Activated naive CD8-positive, alpha-beta T cell treated with anti-CD3 and anti-CD28 coated beads for 36 hours (primary cell): ENCODE measurements at places on chromosomes 5 and 9. TPM values are rescaled to one million over a fixed set of nuclear protein-coding genes. Genes with fewer than 3 reads are reported as not detected.

DNA sequence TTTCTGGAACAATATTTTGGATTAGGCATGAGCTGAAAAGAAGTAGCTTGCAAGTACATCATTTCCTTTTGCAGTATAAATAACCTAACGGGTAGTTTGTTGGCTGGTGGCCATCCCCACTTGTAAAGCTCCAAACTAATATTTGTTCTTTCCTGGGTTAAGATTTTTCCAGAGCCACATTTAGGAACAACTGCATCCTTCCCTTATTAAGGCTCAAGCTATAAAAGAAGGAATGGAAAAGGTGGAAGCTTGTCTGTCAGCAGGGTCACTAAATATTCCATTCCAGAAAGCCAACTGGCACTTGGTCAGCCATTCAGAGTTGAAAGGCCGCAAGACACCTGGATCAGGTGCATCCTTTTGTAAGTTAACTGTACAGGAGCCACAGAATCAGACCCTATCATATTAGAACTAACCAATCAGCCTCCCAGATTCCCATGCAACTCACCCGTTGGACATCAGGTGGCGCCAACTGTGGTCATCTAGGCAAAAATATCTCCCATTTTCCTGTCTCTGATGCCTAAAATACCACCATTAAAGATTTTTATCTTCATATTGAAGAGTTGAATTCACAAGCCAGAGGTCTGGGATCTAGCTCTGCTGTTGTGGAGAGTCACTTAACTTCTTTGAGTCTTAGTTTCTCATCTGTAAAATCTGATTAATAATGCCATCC lies 82.9 kb downstream of the PTCD2 start:
- DNase-seq, result no peak

DNA sequence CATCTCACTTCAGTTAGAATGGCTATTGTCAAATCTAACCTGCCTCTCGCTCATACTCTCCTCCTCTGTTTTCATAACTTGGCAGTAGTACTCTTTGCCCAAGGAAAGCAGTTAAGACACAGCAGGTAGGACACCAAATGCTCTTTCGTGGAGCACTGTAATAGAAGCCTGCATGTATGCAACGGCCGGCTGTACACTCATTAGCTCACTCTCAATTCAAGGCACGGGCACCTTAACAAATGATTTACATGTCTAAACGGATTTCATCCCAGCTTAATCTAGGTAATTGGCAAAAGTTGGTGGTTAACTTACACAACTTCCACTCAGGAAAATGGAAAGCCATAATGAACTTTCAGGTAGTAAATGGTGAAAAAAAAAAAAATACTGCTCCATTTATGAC lies 14.9 kb downstream of the DEPDC1B start:
- no peak for DNase-seq

- no peak for DNase-seq
These were observed 62.1 kb downstream of the SEMA5A start for GRCh38 chr5:9483779-9484178.

DNA sequence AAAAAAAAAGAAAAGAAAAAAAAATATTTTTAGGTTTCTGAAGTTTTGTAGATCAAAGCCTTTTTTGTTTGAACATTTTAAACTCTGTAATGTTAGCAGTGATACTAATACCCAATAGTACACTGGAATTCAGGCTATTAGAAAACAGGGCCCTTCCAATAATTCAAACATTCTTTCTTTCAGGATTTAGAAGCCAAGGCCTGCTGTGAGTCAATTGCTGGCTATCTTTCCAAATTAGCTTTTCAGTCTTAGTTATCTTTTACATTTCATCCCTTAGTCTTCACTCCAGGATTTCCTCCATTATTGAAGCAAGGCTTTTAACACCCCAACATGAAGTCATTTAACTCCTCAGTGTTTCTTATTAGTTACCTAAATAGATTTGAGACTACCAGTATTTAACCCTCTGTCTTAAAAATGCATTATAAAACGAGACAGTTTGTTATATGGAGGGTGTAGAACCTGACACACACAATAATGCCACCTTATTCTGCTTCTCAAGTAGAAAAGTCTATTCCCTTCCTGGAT lies 951.9 kb upstream of the DMAC1 start:
- DNase-seq, result no peak

DNA sequence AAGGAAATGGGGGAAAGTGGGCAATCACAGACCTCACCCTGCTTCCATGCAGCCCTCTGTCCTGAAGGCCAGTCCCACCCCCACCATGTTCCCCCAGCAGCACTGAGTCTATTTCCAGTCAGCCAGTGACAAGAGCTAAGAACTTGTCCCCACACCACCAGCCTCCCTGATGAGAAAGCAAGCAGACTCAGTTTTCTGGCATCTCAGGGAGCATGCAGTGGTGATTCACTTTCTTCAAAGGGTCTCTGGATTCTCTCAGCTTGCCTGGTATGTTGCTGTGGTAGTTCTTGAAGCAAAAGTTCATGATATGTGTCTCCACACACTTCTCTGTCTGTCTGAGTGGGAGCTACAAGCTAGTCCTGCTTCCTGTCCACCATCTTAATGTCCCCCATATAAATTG lies 799.9 kb upstream of the TYRP1 start:
- DNase-seq, result no peak

The PITX1 gene
- total RNA-seq, result not detected

GRCh38 chr5:146440870-146441495 lies 6.2 kb upstream of the TCERG1 start:
- no peak for DNase-seq

DNA sequence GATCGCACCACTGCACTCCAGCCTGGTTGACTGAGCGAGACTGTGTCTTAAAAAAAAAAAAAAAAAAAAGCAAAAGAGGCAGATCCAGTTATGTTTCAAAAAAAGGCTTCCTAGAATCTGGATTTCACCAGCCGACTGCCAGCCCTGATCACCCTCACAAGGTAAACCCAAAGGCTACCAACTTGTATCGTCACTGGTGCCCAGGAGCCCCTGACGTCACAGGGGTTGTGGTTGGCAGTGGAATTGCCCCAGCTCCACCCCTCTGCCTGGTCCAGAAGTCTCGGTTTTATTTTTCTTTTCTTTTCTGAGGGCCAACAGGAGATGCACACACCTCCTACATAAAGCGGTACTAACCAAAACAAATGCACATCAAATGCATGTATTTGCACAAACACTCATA lies 6.0 kb upstream of the LMX1B start:
- no peak for DNase-seq

- no peak for DNase-seq
These were observed 32.4 kb downstream of the RAB24 start for GRCh38 chr5:177271113-177271512.

DNA sequence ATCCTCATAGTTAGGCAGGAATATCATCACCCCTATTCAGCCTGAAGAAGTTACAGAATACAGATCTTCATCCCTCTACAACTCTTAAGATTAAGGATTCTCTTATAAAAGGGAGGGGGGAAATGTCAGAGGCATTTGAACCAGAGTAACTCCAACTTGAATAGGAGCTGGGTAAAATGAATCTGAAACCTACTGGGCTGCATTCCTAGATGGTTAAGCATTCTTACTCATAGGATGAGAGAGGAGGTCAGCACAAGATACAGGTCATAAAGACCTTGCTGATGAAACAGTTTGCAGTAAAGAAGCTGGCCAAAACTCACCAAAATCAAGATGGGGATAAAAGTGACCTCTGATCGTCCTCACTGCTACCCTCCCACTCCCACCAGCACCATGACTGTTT lies 14.4 kb downstream of the FREM1 start:
- no peak for DNase-seq

DNA sequence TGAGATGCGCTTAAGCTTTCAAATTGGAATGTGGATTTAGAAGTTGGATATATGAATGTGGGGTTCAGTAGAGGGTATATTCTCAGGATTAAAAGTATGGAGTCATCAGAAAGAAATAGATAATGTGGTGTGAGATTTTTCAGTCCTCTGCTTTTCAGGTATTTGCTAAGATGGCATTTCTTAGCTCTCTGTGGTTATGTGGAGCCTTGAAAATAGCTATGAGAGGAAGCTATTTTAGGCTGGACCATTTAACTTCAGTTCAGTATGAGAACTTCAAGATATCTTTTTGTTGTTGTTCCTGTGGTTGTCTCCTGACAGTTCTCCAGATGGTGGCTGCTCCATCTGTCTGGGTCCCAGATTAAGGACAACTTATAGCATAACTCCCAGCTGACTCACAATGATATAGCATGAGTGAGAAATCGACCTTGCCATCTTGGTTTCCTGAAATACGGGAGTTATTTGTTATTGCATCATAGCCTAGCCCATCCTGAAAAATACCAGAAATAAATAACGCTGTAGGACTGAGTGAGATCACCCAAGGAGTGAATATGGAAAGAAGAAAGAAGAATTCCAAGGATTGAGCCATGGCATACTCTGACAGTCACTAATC lies 461.5 kb downstream of the ANXA1 start:
- no peak for DNase-seq

- DNase-seq, result no peak
These were observed 111.0 kb downstream of the DPYSL3 start for GRCh38 chr5:147398860-147399259.

DNA sequence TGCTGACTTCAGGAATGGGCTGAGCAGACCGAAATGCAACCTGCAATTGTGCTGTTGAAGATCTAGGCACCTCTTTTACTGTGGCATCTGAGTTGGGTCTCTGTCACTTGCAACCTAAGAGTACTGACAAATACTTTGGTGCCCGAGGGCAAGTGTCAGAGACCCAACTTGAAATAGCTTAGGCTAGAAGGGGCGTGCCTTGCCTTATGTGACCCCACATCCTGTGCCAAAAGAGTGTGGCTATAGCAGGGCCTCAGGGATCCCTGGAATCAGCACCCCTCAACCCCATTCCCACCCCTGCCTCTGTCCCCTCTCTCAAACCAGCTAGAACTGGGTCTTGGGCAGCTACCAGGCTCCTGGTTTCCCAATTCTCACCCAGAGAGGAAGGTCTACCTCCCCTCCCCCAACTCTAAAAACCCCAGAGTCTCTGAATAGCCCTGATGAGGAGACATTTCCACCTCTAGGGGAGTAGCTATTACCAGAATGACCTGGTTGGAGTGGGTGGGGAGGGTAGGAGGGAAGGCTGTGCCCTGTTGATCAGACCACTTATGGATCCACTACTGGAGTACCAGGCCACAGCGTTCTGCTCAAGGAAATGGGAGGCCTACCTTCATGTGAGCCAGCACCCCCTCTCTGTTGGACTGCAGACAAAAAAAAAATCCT lies 17.5 kb downstream of the RAI14 start:
- no peak for DNase-seq

- DNase-seq, result no peak
These were observed 203.7 kb downstream of the NXNL2 start for GRCh38 chr9:88738709-88739108.

The FOXD4L3 gene
- not detected for total RNA-seq

DNA sequence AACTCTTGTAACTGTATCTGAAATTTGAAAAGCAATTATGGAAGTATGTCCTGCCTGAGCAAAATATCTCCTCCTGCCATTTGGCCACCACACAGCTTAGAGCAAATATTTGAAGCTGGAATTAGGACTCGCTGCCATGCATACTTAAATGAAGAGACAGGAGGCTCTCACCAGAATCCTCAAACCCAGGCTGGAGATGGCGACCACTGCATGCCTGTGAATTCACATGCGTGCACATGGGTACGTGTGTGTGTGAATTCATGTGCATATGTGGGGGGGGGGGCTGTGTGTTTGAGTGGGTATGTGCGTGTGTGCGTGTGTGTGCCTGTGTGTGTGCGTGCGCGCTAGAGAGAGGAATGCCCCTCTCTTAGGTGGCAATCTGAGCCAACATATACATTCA lies 84.1 kb upstream of the IRX1 start:
- DNase-seq, result no peak

The WDR70 gene
- 36.2 TPM for total RNA-seq

The ZDHHC11B gene
- not detected for total RNA-seq

- peak; percentile 4 for DNase-seq
These were observed 318.3 kb upstream of the ITGA1 start for GRCh38 chr5:52469420-52469819.

DNA sequence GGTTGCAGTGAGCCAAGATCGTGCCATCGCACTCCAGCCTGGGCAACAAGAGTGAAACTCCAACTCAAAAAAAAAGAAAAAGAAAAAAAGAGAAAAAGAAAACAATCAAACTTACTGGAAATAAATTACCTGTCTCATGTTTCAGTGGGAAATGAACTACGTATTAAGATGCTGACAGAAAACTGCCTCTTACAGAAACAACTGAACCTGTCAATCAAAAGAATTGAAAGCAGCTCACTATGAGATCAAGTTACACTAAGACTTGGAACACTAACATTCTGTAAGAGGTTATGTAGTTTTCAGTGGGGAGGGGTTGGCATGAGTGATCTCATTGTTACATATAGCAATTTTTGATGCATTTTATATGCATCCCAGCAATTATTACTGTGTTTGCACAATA lies 64.4 kb upstream of the SPATA31E1 start:
- DNase-seq, result no peak

The IRX1 gene
- total RNA-seq, result not detected
